ENCODE measurements at places on chromosomes 1 and 21.

DNA sequence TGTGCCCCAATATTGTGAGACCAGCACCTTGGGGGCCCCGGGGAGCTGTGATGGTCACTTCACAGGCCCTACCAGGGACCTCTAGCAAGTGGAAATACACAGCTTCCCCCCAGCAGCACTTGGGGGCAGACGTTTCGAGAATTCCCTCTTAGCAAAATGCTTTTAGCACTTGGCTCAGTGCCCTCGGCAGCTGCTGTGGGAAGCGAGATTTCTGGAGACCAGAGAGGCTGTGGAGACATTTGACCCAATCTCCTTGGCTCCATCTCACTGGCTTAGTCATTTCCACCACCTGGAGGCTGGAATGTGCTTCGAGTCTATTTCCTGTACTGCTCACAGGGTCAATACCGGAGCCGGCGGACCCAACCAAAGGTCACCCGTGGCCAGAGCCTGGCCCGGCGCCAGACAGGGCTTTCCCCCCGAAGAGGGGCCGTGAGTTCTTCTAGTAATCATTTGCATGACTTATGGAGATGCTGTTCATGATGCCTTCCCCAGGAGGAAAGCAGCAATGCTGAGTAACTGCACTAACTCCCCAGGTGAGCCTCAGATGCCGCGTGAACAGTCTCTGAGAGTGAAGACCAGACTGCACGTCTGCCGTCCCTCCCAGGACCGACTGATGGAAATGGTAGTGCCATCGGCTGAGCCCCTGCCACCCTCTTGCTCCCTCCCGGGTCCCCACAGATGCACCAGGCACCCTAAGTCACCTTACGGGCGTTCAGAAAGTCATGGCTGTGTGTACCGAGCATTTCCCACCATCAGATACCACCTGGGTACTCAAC is 4.4 kb upstream of the C2CD2 start:
- no peak for DNase-seq

DNA sequence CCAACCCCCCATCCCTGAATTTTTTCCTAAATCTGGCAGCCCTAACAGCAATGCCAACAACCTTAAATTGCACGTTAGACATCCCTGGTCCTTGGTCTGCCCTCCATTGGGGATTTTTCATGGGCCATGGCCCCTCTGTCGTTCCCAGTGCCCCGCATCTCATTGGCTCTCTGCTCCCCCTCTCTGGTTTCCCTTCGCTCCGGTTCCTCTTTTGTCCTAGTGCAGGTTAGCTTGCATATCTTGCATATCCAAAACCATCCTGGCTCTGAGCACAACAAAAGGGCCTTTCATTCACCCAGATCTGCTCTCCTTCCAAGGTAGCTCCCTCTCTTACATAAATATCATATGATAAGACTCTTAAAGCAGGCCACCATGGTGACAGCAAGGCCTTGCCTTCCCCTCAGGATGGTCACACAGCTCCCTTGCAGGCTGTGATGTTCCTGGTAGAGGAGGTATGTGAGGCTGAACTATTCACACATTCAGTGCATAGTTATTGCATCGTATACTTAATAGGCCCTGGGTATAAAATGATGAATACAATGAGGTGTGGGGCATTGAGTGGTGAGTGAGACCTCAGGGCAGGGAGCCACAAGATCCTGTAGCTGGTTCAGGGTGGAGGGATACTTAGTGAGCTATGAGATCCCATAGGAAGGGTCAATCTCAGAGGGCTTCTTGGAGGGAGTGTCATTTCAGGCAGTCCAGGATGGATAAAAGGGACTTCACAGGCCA is 45.2 kb downstream of the TENT5C start:
- no peak for DNase-seq

DNA sequence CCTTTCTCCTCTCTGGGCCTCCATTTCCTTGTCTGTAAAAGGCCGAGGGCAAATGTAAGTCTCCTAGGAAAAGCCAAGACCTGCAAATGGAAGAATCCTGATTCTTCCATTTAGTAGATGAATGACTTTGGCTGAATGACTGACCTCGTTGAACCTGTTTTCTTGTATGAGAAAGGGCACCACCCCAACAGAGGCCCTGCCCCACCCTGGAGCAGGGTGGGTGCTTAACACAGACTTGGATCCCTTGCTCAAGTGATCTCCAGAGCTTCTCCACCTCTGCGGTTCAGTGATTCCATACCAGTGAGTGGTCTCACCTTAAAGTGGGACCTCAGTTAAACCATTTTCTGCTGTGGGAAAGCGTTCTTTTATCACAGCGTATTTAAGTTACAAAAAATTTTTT is 39.0 kb upstream of the GUCA2B start:
- DNase-seq = no peak

GRCh38 chr1:89556726-89557444 is 32.3 kb downstream of the LRRC8B start:
- no peak for DNase-seq

- no peak for DNase-seq
Measured at GRCh38 chr21:40902299-40902698, 55.3 kb upstream of the DSCAM start.

GRCh38 chr1:81617308-81617967 is 183.3 kb upstream of the ADGRL2 start:
- no peak for DNase-seq

- DNase-seq = no peak
Measured at GRCh38 chr1:179817056-179817455, 60.5 kb downstream of the TOR1AIP2 start.

- no peak for DNase-seq
Measured at GRCh38 chr1:9284061-9284460, 8.6 kb upstream of the SPSB1 start.

- DNase-seq = no peak
Measured at GRCh38 chr1:236020359-236021219, 44.3 kb downstream of the NID1 start.

- DNase-seq = no peak
Measured at GRCh38 chr1:247494767-247495166, 36.9 kb upstream of the OR2B11 start.

GRCh38 chr1:239803781-239804180 is 287.9 kb upstream of the FMN2 start:
- no peak for DNase-seq

DNA sequence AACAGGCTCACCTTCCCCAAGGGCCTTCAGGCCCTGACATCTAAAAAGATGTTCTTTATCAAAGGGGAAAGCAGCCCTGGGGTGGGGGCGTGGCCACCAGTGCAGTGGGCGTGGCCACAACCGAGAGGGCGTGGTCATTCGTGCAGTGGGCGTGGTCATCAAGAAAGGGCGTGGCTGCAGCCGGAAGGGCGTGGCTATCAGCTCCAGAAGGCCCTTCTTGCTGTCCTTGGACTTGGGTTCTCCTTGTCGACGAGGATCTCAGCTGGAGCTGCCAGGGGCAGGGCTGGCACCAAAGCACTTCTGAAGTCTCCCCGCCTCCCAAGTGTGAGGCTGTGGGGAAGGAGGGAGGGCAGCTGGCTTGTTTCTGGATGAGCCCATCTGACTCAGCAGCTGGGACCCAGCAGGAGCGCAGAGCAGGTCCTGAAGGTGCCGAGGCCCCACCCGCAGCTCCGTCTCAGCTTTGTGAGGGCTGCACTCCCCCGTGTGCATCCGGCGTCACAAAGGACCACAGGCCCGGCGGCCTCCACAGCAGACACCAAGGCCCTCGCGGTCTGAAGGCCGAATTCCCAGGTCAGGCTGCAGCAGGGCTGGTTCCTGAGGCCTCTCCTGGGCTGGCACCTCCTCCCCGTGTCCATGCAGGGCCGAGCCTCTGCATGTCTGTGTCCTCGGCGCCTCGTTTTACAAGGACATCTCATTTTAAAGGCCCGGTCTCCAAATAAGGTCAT is 12.8 kb downstream of the PDE9A start:
- no peak for DNase-seq

DNA sequence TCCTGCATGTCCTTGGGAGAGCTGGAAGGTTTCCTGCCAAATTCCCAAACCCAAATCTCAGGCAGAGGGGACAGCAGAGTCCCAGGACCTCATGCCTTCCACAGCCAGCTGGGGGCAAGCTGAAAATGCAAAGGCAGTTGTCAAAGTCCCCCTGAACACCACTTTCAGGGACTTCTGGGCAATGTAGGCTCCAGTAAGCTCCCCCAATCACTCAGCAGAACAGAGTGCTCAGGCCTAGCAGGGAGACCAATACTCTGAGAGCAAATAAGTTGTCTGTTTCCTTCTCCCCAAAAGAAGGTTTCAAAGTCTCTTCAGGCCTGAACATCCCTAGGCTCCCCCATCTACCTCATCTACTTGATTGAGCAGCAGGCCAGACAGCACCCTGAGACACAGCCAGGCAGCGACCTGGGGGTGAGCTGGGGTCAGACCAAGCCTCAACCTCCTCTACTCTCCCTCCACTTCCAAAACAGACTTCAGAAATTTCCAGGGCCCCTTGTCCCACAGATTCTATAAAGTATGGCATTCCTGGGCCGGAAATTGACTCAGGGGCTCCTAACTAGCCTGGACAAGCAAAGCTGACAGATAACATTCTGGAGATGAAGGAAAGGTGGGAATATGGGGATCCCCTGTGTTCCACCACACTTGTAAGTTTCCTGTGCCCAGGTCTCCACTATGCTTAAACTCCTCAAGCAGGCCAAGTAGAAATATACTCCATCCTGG is 1.9 kb downstream of the SLC9A1 start:
- DNase-seq = no peak

DNA sequence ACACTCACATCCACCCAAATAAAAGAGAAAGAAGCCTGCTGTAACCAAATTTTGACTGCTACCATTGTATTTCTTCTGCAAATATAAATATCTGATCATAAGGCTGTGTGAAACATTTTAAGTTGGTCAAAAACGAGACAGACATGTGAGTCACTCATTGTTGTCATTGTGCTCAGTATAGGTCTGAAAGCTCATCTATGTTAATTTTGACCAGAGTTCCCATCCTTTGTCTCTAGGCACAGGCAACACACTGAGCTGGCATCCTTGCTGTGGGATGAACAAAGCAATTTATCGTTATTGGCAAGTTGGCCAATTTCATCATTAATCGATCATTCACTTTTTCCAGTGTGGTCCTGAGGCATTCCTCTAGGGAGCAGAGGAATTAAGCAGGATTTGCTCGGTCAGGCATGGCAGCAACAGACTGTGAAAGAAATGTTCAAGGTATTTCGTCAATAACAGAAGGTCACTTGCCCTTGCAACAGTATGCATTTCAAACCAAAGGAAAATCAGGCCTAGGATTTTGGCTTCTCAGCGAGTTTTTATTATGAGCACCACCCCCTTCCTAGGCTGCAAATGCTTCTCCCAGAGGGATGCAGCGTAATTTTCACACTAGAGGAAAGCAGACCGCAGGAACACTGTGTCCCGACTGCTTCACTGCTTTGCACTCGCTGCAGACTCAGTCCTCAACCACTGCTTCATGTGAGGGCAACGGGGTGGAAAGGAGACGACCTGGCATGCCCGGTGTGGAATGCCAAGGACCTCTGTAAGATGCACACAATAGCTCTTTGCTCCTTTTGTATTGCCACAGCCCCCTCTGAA is 87.9 kb upstream of the SMYD2 start:
- DNase-seq = no peak

DNA sequence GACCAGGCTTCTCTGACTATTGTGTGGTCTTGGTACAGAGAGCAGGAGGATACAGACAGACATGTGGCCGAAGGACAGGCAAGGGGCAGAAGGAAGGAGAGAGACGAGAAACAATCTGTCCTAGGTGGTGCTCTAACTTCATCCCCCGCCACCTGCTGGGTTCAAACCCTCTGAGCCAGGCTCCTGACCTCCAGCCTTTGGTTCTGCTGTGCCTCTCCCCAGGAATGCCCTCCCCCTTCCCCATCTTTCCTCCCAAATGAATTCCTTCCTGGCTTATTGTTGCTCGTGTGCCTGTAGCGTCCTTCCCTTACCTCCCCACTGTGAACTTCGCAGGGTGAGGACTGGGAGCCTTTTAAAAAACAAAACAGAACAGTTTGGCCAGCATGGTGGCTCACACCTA is 5.4 kb downstream of the TCEA3 start:
- no peak for DNase-seq

GRCh38 chr1:247330548-247331171 is 1.0 kb downstream of the ZNF496 start:
- no peak for DNase-seq

DNA sequence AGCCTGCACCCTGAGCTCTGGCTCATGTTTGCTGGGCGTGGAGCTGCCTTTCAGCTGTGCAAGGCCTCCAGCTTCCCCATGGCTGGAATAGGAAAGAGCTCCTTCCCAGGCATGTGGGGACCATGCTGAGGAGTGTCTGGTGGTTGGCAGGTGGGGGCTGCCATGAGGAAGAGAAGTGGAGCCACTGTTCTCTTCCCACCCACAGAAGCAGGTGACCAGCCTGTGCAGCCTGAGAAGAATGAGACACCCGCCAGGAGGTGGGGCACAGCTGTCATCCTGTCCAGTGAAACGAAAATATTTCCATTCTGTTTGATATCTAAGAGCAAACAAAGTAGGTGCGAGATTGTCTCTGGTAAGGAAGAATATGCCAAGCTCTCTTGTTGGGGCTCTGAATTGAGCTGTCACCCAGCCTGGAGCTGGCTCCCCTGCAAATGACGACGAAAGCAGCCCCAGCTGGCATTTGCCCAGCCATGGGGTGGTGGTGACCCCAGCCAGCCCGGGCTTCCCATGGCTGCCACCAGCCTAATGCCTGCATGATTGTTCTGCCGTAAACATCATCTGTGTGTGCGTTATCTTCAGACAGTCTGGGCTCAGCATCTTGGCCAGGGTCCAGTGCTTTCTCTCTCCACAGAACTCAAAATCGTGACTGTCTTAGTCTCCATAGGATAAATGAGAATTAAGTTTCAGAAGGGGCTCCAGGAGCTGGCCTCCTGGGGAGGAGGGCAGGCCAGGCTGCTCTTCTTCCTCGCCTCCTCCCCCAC is 429.8 kb upstream of the VAMP3 start:
- no peak for DNase-seq

GRCh38 chr1:151898519-151898991 is 10.8 kb downstream of the THEM4 start:
- no peak for DNase-seq

- DNase-seq = no peak
Measured at GRCh38 chr1:109806733-109807400, 43.1 kb upstream of the EPS8L3 start.

- DNase-seq = peak; percentile 67
Measured at GRCh38 chr1:31705080-31705866, 1.5 kb upstream of the COL16A1 start.

DNA sequence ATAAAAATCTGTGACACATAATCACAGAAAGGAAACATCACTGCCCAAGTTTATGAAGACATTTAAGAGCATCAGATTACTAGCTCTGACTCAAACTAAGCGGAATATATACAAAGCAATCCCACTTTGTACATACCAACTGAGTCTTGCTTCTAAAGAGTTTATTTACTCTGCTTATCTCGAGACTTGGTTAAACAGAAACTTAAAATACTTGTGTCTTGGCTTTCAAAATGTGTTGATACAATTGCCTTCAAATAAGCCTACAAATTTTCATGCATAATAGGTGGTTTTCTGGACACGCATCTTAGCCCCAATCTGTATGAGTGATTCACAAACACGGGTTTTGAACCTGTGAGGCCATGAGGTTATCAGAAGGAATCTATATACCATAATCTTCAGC is 21.0 kb downstream of the CD160 start:
- DNase-seq = no peak

GRCh38 chr1:27773826-27774445 is 917 bp downstream of the STX12 start:
- no peak for DNase-seq

- DNase-seq = no peak
Measured at GRCh38 chr1:91591175-91591974, 90.7 kb downstream of the CDC7 start.

- no peak for DNase-seq
Measured at GRCh38 chr21:44509539-44509938, 30.5 kb downstream of the KRTAP10-1 start.

All from activated CD8-positive, alpha-beta memory T cell treated with anti-CD3 and anti-CD28 coated beads for 48 hours (primary cell).